ENCODE measurements at places on chromosomes 1 and 21.

GRCh38 chr1:205310976-205311704 lies 10.4 kb downstream of the NUAK2 start:
- DNase-seq = no peak

GRCh38 chr1:182061594-182061993 lies at the start of gene ZNF648:
Gene ZNF648, minus strand, starts transcription at chr1:182061712. Its CDS starts 3,702 bp downstream, at chr1:182058010.
- DNase-seq = no peak

DNA sequence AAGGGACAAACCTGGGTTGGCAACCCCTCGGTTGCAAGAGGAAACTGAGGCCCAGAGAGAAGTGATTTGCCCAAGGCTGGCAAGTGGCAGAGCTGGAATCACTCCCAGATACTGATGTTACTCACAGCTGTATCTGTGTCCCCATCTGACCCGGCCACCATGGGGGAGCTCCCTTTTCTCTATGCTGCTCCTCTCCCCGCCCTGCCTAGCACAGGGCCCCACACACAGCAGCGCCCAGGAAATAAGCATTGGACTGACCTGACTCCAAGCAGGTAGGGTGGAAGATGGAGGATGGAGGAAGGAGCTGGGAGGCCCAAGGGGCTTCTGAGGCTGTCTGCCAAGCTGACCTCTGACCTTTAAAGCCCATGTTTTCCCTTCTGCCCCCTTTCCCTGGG lies 3.0 kb upstream of the FBLIM1 start:
- DNase-seq = no peak

DNA sequence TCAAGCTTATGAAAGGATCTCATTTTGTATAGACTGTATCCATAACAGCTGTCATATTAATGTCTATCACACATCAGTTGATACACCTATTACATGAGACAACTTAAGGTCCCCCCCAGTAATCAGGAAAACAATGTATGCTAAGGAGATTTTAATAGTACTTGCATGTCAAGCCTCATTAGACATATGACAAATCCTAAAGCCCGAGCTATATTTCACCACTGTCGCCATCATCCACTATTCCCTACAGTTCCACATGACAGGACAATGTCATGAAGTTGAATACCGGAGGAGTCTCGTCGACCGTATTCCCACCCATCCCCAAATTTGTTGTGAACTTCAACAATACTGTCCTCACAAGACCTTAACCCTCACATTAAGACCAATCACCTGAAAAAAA lies 3.4 kb downstream of the HMGN1 start:
- no peak for DNase-seq

- DNase-seq = no peak
Measured at GRCh38 chr1:26317612-26318337, at the start of gene CD52. Gene CD52, plus strand, starts transcription at chr1:26317958. Its CDS starts 60 bp downstream, at chr1:26318018.

DNA sequence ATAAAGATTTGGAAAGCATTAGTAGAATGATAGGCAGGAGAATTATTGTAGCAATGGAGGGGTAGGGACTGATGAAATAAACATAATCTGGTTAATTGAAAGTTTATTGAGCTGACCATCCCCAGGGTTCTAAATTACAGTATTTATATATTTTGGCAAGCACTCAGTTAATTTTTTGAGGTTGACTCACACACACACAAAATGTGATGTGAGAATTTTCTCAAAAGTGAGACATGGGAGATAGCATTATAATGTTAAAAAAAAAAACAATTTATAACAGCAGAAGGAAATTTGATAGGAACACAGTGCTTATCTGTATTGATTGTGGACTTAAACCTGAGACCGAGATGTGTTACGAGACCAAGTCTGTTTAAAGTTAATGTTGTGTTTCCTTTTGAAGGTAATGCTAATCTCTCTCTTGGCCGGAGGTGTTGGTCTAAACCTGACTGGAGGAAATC lies 24.6 kb downstream of the TRIM45 start:
- no peak for DNase-seq

GRCh38 chr1:168452329-168452728 lies 91.5 kb downstream of the XCL2 start:
- no peak for DNase-seq

DNA sequence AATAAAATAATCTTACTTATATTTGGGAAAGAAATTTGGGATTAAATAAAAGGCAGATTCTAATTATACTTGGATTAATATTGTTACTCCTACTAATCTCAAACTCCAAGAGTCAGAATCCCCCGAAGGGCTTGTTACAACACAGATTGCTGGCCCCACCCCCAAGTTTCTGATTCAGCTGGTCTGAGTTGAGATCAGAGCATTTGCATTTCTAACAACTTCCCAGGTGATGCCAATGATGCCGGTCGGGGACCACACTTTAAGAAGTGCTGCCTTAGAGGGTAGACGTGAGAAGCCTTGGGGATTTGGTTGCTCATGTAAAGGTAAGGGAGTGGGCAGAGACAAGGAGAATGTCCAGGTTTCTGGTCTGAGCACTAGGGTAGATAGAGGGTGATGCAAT lies 47.2 kb downstream of the FMN2 start:
- DNase-seq = no peak

DNA sequence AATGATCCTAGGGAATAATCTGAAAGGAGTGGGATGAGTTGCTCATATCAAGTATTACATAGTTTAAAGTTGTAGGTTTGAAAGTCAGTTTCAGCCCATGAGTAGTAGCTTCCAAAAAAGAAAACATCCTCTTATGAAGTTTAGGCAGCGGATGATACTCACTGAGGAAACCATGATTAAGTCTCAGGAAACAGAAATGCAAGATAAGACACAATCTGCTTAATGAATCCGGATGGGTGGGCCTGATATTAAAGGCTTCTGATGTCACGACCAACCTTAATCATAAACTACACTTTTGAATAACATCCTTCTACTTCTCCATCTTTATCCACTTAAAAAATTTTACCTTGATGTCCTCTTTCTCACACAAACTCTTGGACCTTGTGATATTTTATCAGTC lies 61.8 kb downstream of the S1PR1 start:
- no peak for DNase-seq

GRCh38 chr1:167276969-167277368 lies 56.3 kb downstream of the POU2F1 start:
- DNase-seq = no peak

DNA sequence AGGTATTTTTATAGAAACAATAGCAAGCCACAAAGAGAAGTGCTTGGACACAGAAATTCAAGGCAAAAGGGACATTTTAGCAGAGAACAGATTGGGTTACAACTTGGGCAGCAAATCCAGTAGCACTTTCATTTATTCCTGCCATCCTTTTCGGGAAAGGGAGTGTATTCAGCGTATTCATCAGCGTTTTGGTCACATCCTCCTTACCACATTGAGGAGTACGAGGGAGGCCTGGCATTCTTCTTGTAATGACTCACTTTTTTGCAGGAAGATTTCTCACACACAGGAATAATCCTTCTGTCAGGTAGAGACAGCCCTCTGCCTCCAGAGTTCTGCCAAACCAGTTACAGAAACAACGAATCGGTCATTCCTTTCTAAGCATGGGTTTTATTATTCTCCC lies 18.1 kb upstream of the FAM78B start:
- no peak for DNase-seq

DNA sequence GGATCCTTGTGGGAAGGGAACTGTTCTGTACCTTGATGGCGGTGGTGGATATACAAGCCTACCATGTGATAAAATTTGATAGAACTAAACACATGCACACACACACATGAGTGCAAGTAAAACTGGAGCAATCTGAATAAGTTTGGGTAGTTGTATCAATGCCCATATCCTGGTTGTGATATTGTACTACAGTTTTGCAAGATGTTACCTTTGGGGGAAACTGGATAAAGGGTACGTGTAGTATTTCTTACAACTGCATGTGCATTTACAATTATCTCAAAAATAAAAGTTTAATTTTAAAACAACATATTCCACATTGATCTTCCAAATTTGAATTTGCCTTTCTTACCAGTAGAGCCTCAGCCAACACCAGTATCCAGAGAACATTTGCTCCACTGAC lies 99.6 kb downstream of the DTL start:
- DNase-seq = no peak

DNA sequence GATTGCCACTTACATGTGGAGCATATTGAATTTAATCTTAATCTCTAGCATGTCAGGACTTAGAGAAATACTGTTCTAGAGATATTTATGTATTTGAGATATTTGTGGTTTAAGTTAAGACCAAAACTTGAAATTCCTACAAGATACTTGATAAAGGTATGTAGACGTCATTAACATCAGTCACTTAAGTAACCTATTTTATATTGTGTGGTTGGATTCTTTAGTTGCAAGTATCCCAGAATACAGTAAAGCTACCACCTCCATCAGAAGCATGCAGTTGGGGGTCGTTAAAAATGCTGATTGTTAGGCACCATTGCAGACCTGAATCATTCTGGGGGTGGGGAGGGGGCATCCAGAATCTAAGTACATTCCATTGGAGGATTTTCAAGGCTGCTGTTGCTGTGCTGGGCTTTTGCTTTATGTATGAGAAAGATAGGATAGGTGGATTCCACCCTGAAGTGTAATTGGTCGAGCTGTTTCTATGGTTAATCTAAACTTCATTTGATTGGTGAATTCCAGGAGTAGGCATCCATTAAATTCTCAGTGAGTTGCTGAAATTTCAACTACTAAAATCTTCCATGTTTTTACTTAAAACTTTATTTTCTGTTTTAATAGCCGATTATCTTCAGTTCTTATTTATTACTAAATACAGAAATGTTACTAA lies 4.0 kb downstream of the H3-3A start:
- DNase-seq = no peak

DNA sequence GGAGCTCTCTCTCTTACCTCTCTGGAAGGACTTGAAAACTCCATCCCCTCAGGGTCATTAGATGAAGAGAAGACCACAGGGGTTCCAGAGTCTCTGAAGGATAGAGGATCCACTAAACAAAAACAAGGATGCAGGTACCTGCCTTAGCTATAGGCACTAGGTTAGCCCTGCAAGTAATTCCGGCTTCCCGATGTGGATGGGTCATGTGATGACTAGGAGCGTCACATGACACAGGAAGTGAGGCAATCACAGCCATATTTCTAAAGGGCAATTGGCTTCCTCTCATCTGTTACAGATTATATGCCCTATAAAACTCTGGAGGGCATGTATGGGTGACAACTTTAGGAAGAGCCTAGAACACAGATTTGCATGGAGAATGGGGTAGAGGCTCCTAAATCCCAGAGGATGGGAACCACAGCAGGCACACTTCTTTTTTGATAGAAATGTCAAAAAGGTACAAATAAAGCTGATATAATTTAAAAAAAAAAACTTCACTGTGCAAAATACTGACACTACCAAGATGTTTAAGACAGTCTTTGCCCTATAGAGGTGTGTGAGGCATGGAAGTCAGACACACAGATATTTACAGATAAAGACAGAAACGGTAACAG lies 14.1 kb downstream of the ENTREP3 start:
- DNase-seq = no peak

- no peak for DNase-seq
Measured at GRCh38 chr1:177366091-177366490, 195.3 kb downstream of the BRINP2 start.

- no peak for DNase-seq
Measured at GRCh38 chr1:196381544-196381943, 226.7 kb downstream of the KCNT2 start.

DNA sequence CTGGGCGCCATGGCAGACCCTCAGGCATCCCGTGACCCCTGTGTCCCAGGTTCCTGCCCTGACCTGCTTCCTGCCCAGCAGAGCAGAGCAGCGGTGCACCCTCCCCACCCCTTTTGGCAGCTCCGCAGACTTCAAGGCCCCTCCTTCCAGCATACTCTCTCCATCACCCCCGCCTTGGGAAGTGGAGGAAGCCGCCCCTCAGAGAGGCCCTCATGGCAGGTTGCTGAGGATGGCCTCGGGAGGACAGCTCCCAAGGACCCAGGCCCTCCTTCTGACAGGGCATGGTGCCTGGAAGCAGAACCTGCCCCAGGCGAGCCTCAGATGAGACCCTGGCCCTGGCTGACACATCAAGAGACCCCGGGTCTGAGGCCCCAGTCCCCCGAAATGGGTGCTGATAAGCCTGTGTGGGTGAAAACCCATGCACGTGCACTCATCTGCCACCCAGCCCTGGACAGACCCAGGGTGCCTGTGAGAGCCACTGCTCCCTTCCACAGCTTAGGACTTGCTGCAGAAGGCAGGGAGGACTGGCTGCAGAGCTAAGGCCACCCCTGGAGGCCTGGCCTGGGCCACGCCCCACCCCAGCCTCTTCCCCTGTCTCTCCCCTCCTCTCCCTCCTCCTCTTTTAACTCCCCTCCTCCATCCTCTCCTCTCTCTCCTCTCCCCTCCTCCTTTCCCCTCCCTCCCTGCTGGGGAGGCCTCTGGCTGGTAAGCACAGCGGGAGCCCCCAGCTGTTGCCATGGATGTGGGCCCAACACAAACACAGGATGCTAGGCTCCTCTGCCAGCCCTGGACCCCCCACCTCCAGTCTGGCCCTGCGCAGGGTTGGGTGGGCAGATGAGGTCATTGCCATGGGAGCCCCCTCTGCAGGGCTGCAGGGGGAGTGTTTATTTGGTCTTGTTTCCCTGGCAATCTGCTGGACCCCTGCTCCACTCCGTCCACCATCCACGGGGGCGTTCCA lies 33.7 kb downstream of the WNT9A start:
- no peak for DNase-seq

- DNase-seq = no peak
Measured at GRCh38 chr1:25064465-25065240, 134.6 kb upstream of the RUNX3 start.

GRCh38 chr1:92623187-92623778 lies 136.6 kb upstream of the GFI1 start:
- DNase-seq = no peak

GRCh38 chr1:63010913-63011660 lies 227.2 kb downstream of the ATG4C start:
- DNase-seq = no peak

DNA sequence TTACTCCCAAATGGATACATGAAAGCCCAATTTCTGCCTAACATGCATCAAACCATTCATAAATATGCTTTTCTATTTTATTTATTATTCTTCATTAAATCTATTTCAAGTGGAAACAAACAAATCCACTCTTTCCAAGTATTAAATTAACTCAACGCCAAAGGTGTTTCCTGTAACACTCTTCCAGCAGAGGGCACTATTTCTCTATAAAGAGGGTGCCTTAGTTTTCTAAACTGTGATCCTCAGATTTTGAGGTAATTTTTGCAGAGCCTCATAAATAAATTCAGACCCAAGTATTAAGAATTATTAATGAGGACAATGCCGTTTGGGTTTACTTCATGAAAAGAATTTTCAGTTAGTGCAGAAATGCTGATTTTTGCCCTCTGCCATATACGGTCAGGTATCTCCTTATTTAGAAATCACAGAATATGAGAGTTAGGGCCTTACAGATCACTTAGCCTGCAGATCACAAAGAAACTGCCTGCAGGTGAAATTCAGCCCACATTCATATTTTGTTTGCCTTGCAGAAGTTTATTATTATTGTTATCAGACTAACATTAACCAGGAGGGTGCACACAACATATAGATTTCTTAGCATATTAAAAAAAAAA lies 40.1 kb upstream of the MYSM1 start:
- no peak for DNase-seq

GRCh38 chr1:6738987-6739676 lies 37.5 kb upstream of the DNAJC11 start:
- no peak for DNase-seq

- no peak for DNase-seq
Measured at GRCh38 chr21:14688412-14688811, 142.3 kb upstream of the SAMSN1 start.
